ENCODE measurements at places on chromosomes 5 and 9.

DNA sequence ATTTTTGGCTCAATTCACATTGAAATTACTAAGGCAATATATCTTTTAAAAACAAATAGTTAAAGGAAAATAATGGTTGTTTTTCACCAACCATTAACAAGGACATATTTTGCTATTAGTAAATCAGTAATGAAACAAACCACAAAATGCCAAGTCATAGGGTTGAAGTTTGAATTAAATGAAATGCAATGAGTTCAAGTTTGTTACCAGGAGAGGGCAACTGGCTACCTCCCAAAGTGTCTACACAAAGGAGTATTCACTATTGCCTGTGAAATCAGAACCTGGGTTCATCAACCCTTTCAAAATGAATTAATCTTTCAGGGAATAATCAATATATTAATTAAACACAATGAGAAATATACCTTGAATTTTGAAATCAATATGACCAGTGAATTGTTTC lies 138.4 kb upstream of the DMRTA1 start:
- no peak for DNase-seq

- no peak for DNase-seq
Observed at GRCh38 chr5:11851416-11851815, 52.8 kb downstream of the CTNND2 start.

DNA sequence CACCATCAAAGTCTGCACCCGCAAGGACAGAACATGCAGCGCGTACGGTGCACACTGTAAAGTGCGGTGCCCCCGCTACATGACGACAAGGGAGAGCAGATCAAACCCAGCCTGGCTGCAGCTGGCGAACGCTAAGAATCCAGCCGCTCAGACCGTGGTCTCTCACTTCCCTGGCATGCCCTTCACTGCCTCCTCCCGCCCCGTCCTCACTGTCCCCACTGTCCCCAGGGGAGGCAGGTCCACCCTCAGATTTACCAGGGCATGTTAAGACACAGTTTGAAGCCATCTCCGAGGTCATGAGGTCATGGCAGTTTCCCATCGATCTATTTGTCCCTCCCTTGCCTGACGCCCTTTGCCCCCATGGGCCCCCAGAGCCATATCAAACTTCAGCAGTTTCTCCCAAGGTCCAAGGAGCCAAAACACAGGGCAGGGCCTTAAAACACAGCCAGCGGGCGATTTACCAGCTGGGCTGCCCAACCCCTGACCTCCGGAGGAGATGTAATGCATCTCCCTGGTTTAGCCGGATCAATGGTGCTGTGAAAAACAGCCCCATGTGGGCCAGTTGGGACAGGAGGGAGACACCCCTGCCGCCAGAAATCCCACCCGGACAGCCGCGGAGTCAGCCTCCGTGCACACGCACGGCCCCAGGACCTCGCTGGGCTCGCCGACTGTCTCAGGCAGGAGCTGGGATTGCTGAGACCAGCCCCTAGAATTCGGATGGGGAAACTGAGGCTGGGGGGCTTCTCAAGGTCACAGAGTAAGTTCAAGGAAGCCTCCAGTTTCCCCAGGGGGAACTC lies 52.3 kb upstream of the FUBP3 start:
- DNase-seq, result no peak

DNA sequence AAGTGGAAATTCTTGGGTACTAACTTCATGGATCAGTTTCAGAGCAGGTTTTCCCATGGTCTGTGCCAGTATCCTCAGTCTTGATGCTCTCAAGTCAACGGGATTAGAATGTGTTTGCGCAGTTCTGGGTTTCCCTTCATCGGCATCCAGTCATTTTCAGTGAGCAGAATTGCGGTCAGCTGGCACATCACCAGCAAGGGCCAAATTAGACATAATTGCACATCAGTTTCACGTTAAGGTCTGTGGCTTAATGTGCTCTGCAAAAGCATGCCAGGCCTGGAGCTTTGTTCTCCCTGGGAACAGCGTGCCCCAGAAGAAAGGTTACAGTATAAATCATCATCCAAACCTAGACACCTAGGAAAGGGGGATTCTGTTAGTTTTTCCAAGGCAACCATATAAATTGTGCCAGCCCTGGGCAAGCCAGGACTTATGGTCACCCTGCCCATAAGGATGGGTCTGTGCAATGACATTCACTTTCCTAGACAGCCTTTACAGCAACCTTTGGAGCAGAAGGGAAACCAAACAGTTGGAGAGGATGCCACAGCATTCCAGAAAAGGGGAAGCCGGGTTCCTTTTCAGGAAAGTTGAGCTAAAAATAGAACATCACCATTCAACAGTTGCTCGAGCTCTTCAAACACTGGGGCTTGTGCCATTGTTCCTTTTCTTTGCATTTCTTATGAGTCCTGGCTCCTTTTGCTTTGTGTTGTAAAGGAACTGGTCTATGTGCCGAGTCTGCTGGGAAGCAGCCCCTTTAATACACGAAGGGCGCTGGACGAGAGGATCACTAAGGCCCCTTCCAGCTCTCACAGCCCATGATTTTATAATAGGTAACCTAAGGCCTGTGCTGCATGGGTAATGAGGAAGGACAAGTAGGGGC lies 23.1 kb downstream of the IQGAP2 start:
- DNase-seq, result no peak

DNA sequence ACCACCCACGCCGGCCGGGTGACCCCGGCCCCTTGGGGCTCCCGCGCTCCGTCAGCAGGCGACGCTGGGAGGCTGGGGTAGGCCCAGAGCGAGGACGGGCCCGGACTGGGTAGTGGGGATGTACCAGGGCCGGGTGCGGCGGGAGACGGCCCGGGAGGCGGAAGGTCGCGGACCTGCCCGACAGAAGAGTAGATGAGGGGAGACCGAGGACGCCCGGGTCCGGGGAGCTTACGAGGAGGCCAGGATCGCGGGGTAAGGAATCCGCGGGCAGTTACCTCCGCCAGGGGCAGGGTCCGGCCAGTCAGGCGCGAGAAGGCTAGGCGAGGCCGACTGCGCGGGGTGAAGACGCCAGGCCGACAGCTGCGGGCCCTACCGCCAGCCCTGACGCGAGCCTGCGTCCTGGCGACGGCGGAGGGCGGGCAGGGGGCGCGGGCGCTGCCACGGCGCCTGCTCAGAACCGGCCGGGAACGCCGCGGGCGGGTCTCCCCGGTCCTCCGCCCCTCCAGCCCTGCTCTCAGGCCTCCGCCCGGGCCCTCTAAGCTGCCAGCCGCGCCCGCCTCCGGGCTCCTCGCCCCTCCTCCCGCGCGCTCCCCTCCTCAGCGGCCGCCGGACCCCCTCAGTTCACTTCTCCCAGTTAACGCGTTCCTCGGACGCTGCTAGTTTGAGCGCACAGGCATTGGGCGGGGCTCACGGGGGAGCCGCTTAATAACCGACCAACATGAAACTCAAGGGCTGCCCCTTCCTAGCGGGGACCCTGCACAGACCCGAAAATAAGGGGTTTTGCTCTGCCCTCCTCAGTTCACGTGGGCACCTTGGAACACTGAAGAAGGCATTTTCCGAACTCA lies at the start of gene CPLANE1:
Gene CPLANE1, minus strand, starts transcription at position 407 of the 845 bp plus-strand sequence. CDS start 1,678 bp downstream, outside the sequence.
- DNase-seq, result no peak

- no peak for DNase-seq
Observed at GRCh38 chr5:16685069-16685468, 68.3 kb upstream of the RETREG1 start.

- no peak for DNase-seq
Observed at GRCh38 chr9:38423973-38424843, at the start of gene IGFBPL1. IGFBPL1 (minus strand) TSS chr9:38424454; CDS start chr9:38424424, 30 bp downstream.

DNA sequence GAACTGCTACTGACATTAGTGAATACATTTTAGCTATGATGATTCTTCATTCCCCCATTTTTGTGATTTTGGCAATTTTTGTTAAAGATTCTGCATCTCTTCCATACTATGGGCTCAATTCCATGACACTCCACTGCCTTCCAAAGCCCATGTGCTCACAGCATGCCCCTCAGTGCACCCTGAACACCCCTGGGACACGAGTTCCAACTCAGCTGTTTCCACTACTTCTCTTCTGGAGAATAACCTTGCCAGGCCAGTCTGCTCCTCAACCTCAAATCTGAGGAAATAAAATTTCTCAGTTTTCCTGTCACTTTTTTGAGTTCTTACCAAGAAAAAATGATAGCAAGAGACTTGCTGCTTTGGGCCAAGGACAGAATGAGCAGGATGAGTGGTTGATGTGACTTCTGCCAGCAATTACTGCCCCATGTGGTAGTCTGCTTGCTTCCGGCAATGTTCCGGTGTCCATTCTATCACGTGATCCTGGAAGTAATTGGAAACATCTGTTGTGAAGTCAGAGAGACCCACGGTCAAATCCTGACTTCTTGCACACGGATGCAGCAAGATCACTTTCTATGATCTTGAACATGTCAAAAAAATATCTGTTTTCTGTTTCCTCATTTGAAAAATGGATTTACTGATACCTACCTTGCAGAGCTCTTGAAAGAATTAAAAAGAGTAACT lies 58.3 kb downstream of the EGFLAM start:
- DNase-seq, result no peak

DNA sequence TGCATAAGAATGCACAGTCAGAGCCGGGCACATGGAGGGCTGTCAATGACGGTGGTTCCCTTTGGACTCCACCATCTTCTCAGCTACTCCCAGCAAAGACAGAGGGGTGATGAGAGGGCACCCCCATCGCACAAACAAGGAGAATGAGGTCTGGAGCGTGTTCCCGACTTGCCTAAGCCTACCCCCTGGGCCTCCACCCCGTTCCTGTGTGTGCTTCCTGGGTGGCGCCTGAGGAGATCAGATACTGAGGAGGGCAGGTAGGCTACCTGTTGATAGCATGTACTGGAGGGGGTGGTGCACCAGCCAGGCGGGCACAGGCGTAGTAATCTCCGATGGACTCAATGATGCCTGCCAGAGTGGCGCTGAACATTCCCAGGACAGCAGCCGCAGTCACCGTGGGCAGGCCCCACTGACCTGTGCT lies 4.1 kb downstream of the SLC23A1 start:
- no peak for DNase-seq

- no peak for DNase-seq
Observed at GRCh38 chr9:100315561-100315960, 37.2 kb downstream of the TEX10 start.

DNA sequence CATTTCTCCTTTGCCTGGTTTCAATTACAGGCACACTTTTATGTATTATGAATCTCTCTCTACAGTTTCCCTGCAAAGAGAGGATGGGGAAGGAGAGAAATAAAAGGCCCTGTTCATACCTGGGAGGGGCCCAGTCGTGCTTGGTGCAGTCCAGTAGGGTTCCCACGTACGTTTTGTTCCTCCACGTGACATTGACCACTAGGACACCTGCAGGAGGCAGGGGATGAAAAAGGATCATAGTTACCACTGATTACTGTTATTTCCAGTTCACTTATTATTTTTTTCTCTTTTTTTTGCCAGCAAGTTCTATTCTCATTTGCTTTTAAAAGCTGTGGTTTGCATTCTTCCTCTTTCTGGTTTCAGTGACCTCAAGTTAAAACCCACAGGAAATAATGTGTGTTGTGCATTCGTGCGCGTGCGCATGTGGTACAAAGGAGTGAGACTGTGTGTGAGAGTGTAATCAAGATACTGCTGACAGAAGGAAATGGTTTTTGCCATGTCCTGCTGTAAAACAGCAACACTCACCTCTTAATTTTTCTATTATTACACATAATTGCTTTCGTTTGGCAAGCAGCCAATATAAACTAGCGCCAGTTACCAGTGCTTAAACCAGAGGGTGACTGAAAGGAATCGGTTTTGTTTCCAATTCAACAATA lies 96.8 kb downstream of the ZNF608 start:
- peak; percentile 47 for DNase-seq

DNA sequence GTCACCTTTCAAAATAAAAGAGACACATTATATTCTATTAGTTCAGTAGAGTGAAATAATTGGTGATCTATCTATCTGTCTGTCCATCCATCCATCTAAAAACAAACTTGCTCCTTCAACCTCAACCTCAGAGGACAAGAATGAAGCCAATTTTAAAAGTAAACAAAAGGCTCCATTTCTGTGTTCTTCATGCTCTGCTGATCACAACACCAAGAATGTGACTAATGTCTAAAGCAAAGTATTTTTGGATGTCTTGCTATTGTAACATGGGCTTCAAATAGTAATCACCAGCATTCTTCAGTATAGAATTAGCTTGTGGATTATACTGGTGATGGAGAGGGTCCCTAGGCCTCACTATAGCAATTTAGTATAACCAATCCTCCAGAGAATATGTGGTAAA lies 1304.4 kb downstream of the MAT2B start:
- DNase-seq, result no peak

Measured in stimulated activated CD8-positive, alpha-beta memory T cell treated with anti-CD3 and anti-CD28 coated beads, Interleukin-4, amount 100 ng/mL, for 4 hours (primary cell).